ENCODE measurements at places on chromosomes 3 and 15.

- DNase-seq, result no peak
Measured at GRCh38 chr15:85872125-85872524, 77.4 kb upstream of the KLHL25 start.

GRCh38 chr3:17738921-17739320, 3.5 kb downstream of the TBC1D5 start:
- no peak for DNase-seq

- DNase-seq, result no peak
Measured at GRCh38 chr15:71627604-71628003, 182.8 kb upstream of the NR2E3 start.

DNA sequence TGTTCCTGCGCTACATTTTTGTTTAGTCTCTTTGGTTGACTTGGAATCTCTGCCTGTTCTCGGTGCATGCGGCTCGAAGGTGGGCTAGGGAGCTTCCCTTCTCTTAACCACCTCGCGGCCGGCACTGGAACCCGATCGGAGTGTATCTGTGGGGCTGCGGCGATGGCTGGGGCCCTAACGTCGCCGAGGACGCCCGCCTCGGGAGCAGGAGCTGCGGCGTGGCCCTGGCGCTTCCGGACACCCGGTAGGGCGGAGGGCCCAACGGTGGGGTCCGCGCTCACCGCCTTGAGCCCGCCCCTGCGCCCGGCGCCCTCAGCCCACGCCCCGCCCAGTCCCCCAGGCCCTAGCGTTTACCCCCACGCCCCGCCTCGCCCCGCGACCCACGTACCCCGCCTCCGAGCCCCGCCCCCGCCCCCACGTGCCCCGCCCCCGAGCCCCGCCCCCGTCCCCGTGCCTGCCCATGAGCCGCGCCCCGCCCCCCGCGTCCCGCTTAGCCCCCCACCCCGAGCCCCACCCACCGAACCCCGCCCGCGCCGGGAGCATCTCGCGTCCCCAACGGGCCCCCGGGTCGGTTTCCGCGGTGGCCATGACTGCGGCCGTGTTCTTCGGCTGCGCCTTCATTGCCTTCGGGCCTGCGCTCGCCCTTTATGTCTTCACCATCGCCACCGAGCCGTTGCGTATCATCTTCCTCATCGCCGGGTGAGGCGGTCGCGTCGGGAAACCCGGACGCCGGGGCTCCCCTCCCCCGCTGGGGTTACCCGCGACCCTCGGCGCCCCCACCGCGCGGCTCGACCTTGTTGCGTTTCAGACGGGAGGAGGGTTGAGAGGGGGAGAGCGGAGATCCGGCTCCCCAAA, at the start of gene APH1B:
TSS of gene APH1B (plus strand) at position 568 of the 855 bp plus-strand sequence. CDS start at position 587, 19 bp downstream.
- DNase-seq, result peak; percentile 29

DNA sequence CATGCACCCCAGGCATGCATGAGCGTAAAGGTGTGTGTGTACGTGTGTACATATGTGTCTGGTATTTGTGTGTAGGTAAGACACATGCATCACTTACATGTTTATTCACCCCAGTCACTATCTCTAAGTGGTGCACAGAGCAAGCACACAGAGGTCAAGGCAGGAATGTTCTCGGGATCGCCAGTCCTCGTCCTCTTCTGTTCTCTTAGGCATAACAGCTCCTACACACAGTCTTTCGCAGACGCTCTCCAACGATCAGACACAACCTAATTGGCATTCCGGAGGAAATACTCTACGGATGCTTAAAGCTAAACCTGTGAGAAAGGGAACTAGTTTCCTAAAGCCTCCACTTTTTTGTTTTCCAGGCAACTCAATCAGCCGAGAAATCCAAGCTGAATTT, 95.9 kb downstream of the ADAMTS17 start:
- DNase-seq, result no peak

- no peak for DNase-seq
Measured at GRCh38 chr3:113070681-113071113, 79.9 kb downstream of the GTPBP8 start.
